ENCODE measurements at places on chromosomes 16 and 17.

- no peak for DNase-seq
These were observed 52.7 kb downstream of the HAPSTR1 start for GRCh38 chr16:9144106-9144505.

- no peak for DNase-seq
These were observed 11.2 kb downstream of the CD300LB start for GRCh38 chr17:74520016-74520434.

GRCh38 chr17:64706224-64707049 is 44.3 kb upstream of the SMURF2 start:
- no peak for DNase-seq

DNA sequence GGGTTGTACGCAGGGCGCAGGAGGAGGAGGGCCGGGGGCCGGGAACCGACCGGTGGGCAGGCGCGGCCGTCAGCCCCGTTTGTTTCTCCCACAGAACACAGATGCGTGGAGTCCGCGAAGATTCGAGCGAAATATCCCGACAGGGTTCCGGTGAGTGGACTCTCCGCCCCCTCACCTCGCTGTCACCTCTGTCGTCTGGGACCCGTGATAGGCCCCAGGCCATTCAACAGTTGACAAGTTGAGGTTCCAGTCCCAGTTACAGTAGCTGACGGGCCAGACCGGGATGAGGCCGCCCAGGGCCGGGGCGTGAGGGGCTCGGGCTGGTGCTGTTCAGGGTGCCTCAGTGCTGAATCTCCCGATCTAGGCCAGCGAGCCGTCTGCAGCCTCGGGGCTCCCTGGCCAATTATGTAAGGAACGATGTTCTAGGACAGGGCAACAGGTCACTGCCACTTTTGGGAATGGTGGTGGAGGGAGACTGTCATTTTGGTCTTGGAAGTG is 628 bp downstream of the GABARAPL2 start:
- DNase-seq: no peak

- no peak for DNase-seq
These were observed at the start of gene ADGRG1 for GRCh38 chr16:57628008-57628781. TSS of gene ADGRG1 (plus strand) at chr16:57628630. CDS start at chr16:57650288, 21,658 bp downstream.

DNA sequence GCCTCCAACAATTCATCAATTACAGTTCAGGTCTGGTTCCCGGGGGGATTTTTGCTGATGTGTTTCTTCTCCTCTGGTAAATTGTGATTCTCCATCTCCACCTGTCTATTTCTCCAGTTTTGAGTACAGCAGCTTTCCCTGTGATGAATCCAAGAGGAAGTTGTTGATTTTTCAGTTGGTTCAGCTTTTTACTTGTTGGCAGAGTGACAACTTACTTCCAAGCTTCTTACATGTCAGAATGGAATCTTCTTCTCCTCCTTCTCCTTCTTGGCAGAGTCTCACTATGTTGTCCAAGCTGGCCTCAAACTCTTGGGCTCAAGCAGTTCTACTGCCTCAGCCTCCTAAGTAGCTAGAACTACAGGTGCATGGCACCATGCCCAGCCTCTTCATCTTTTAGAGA is 33.4 kb upstream of the TMEM92 start:
- DNase-seq: no peak

GRCh38 chr16:10534748-10535147 is 45.6 kb downstream of the EMP2 start:
- DNase-seq: no peak

- DNase-seq: no peak
These were observed 13.9 kb upstream of the STAT3 start for GRCh38 chr17:42402117-42402516.

DNA sequence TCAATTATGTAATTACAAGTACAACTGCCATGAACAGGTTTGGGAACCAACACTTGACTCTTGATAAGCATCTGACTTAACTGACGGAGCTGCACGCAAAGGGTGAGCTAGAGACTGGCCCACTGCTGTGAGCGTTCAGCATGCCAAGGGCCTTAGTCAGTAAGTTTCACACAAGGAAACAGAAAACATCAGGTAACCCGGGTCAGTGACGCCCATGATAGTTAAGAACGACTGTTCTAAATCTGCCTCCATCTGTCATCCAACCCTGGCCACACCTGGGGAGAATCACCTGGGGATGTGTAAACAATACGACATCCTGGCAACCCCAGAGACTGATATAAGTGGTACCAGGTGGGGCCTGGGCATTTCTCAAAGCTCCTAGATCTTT is 12.3 kb downstream of the SMIM5 start:
- DNase-seq: no peak

DNA sequence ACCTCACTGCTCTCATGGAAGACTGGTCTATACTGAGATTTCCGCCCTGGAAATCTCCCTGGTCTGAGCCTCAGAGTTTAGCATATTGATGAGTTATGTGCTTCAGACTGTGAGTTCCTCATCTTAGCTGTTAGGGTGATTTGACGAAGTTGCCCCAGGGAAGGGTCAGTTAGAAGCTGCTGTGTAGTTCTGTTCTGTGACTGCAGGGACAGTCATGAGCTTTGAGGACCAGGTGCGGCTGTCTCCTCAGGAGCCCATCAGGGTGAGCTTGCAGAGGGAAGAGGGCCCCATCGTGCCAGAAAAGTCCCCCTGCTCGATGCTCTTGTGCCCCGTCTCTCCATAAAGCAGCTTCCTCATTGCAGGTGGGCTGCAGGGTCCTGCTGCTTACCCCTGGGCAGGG is 28.3 kb upstream of the IL17C start:
- no peak for DNase-seq

- no peak for DNase-seq
These were observed 26.2 kb downstream of the ANKRD40 start for GRCh38 chr17:50681263-50682200.

- DNase-seq: no peak
These were observed 36.7 kb downstream of the STAT5A start for GRCh38 chr17:42325026-42325425.

GRCh38 chr16:24993722-24994686 is 21.2 kb downstream of the ARHGAP17 start:
- no peak for DNase-seq

- no peak for DNase-seq
These were observed 251.9 kb downstream of the SEC14L1 start for GRCh38 chr17:77392376-77393273.

DNA sequence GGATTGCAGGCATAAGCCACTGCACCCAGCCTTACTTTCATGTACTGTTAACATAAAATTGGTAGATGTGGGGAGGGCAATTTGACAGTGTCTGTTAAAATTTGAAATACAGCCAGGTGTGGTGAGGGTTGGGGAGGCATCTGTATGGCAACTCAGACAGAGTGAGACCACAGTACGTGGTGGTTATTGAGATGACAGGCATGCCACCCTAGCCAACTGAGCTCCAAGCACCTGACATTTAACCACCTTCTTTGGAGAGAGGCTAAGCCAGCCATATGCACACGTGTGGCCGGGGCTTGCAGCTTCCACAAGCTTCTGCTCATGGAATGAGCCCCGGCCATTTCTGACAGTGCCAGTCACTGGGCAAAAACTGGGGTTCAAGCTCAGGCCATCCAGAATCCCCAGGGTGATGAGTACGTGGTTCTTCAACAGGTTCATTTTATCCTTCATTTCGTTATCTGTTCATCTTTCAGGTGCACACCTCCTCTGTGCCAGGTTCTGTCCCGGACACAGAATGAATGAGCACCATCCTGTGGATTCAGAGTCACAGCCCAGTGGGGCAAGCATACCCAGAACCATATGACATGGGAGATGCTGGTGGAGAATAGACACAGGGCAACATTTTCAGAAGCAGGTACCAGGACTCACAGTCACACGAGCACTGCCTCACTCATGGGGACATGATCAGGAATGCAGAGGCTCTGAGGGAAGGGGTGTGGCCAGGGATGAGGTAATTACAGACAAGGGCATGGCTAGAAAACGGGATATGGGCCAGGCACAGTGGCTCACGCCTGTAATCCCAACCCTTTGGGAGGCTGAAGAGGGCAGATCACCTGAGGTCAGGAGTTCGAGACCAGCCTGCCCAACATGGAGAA is 36.2 kb downstream of the C16orf82 start:
- DNase-seq: no peak

DNA sequence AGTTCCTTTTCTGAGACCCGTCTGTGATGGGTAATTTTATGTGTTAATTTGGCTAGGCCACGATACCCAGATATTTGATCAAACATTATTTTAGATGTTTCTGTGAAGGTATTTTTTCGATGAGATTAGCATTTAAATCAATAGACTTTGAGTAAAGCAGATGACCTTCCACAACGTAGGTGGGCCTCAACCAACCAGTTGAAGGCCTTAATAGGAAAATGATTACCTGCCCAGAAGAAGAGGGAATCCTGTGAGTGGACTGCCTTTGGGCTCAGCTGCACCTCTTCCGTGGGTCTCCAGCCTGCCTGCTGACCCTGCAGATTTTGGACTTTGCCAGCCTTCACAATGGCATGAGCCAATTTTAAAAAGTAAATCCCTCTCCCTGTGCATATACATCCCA is 61.6 kb upstream of the WSB1 start:
- DNase-seq: no peak

DNA sequence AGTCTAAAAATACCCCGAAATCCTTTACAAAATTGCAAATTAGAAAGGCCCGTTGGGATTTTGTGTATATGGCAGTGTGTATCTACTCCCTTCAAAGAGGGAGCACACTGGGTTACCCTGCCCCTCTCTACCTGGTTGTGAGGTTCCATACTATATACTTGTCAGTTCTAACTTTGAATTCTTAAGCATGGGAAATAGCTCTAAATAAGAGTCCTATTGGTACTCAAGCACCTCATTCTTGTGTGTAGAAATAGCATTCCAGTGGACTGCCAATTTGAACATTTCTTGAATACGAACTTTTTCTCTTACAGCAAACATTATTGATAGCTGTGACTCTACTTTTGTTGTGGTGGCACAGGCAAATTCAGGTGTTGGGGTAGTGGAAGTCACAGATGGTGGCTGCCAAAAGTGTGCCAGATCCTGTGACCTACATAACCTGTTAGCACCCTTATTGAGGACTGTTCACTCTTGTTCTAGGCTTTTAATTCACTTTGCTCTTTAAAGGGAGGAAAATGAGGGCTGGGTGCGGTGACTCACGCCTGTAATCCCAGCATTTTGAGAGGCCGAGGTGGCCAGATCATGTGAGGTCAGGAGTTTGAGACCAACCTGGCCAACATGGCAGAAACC is 16.1 kb downstream of the ESRP2 start:
- no peak for DNase-seq

DNA sequence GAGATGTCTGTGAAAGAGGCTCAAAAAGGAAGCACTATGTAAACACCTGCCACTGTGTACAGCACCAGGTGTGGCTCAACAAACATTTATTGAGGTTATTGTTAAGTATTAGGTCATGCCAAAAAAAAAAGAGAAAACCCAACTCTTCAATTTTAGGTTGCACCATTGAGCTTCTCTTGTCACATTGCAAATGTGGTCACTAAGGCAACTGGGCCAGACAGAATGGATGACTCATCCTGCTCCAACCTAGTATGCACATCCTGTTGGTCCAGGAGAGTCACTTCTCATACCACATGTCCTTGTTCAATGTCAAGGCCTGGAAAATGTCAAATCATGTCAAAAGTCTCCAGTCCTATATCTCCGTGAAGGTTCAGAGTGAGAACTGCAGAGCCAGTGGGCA is 25.0 kb downstream of the HOXB1 start:
- DNase-seq: no peak

DNA sequence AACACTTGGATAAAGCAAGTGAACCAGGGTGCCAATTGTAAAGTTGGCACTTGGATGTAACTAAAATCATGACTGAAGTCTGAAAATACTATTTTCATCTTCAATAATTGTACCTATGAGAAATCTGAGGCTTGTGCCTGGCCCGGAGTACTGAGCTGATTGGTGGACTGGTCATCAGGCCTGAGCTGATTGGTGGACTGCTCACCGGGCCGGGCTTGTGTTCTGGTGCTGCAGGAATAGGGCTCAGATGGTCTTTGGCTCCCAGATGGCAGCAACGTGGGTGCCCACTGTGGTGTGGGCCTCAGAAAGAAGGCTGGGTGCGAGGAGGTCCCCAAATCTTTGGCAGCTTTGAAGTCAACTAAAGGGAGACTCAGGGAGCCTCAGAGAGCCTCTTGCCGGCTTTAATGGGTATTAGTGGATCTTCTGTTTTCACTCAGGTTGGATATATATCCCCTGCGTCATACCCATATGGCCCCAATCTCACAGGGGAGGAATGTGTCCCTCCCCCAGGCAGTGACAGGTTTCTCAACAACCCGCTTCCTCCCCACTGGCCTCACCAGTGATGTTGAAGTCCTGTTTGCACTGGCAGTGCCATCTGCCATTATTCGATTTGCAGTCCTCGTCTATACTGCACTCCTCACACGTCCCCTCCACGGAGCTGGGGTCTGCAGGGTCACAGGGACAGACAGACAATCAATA is 4.7 kb downstream of the UMOD start:
- no peak for DNase-seq

DNA sequence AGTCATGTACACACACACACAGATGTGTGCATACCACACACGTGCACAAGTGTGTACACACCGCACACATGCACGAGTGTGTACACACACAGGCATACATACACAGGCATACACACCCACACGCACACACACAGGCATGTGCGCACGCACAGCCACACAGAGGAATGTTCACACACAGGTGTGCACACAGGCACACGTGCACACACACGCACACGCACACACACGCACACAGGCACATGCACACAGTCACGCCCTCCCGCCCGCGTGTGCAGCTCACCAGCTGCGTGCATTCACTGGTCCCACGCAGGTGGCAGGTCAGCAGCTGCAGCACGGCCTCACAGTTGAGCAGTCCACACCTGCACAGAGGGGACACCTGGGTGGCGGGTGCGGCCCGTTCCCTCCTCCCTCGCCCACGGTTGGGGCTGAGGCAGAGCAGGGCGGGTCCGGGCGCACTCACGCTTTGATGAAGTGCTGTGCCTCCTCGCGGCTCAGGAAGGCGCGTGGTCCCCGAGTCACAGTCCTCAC is 7.7 kb downstream of the TEPSIN start:
- DNase-seq: no peak

DNA sequence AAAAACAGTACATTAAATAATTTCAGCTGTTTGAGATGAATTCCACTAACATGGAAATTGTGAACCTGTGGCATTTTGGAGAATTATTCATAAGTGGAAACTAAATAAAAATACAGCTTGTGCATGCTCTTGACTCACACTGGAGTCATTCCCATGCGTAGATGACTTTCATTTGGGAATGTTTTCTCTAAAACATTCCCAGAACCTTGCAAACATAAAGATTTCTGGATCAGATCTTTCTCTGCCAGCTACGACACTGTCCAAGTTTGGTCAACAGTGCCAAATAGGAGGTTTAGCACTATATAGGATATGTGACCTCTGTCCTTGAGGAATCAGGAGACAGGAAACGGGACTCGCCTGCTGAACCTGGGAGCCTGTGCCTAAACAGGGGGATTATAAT is 400.9 kb downstream of the SLC39A11 start:
- no peak for DNase-seq

DNA sequence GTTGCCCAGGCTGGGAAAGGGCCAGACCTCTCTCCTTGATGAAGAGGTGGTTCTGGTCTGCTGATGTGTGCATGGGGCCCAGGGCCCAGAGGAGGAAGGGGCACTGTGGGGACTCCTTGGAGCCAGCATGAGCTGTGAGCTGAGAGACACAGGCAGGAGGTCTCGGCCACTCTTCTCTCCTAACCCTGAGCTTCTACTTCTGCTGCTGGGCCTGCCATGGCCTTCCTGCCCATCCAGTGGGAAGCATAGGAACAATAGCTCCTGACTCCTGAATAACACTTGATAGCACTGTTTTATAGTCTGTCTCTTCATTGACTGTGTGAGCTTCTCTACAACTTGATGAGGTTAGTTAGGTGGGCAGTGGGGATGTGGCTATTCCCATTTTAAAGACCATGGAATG is 181.1 kb downstream of the UTP18 start:
- no peak for DNase-seq

All from stimulated activated CD4-positive, alpha-beta T cell treated with anti-CD3 and anti-CD28 coated beads, TNF-alpha, amount 100 ng/mL, for 1 hour (primary cell).